ENCODE measurements at places on chromosomes 1 and 21.

- DNase-seq, result no peak
Observed at GRCh38 chr1:233032916-233033315, 82.5 kb downstream of the NTPCR start.

DNA sequence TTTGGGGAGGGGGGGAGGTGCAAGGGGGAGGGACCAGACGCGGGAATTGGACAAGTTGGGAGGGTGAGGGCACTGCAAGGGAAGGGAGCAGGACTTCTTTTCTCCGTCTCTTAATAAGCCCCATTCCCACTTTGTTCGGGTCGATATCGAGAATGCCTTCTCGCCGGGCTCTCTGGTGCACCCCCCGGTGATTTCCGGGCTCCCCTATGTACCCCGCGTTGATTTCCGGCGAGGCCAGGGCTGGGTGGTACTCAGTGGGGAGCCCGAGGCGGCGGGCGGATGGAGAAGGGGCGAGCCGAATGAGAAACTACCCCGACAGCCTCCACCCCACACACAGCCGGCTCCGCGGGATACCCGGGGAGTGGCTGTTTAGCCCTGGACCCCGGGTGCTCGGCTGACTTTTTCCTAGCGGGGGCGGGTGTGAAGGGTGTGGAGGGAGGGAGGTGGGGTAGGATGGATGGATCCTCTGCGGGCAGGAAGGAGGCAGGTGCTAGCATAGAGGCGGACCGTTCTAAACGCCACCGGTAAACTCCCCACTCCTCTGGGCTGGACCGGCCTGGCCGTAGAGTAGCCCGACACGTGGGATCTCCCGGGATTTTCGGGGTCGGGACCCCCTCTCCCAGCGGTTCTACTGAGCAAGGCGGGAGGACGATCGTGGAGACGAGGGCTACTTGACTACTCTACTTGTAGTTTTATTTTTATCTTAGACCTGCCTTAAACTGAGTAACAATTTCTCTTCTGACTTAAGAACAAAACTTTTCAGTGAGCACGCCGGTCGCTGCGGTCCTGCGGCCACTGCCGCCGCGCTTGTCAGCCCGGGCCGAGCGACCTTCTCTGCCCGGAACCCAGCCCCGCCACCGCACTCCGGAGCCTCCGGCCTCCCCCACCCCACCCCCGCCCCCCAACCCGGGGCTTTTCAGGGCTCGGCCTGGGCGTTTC lies 1.0 kb downstream of the RNF220 start:
- DNase-seq, result peak; percentile 53

DNA sequence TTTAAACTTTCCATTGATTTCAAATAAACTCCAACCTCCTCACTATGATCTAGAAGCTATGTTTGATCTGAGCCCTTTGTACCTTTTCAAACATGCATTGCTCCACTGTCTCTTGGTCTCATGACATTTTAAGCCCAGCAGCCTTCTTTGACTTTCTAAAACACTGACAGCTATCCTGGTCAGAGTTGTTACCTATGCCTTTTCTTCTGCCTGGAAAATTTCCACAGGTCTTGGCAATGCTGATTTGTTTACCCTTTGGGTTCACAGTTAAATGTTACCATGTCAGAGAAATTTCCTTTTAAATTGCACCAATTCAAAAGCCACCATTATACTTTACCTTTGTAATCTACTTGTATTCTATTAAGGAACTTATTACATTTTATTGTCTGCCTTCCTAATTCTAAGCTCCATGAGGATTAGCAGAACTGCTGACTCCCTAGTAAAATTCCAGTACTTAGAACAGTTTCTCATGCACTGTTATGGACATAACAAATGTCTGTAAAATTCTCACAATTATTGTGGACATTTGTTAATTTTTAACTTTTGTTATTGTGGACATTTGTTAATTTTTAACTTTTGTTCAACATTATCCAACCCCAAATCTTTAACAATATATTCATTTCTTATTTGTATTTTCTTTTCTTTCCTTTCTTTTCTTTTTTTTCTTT lies 1064.4 kb downstream of the NCAM2 start:
- DNase-seq, result no peak

- peak; percentile 46 for DNase-seq
Observed at GRCh38 chr1:2468041-2468472, 8.0 kb upstream of the PLCH2 start.

DNA sequence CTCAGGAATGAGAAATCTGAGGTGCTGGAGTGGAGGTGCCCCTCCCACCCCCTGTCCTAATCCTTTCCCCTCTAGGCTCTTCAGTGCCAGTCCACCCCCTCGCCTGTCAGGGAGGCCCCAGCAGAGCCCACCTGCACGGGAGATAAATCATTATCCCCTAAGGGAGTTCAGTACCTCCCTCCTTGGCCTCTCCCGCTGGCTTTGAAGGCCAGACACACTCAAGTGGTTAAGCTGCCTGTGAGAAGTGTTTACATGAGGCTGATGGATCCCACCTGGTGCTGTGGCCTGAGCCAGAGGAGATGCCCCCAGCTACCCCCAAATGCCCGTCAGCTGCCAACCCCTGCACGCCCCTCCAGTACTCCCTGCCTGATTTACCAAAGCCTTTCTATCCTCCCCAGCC lies 3.7 kb downstream of the RSPO1 start:
- DNase-seq, result no peak

- DNase-seq, result peak; percentile 11
Observed at GRCh38 chr1:115771847-115772457, 3.4 kb upstream of the CASQ2 start.

- no peak for DNase-seq
Observed at GRCh38 chr1:153389401-153389800, 1.5 kb downstream of the S100A8 start.

GRCh38 chr21:45981151-45982091 lies at the start of gene COL6A1:
TSS of gene COL6A1 (plus strand) at chr21:45981770. CDS start at chr21:45981851, 81 bp downstream.
- peak; percentile 70 for DNase-seq

DNA sequence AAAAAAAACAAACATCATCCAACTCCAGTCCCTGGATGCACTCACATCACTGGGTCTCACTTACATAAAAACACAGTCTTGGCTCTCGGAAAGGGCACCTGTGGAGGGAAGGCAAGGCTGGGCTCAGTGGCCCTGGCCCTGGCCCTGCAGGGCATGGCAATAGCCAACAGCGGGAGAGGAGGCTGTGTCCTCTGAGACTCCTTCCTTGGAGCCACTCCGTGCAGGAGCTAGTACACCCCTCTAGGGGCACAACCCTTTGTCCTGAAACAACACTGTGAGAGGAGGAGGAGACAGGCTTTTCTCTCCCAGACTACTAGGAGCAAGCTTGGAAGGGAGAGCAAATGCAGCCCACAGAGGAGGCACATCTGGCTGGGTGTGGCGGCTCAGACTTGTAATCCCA lies 28.0 kb downstream of the URB1 start:
- DNase-seq, result no peak

DNA sequence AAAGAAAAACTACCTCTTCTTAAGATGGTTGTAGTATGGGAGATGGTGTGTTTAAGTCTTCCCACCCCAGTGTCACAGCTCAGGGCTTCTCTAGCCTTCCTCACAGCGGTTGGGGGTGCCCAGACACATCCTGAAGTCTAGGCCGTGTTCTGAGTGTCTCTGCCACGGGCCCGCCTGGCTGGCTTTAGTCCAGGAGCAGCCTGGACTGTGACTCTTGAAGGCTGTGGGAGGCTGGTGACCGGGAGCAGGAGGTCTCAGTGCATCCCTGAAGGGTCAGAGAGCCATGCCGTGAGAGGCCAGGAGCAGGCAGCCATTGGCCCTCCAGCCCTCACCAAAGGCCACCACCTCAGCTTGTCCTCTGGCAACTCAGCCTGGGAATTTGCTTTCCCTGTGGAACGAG lies 4.5 kb downstream of the EPHX1 start:
- DNase-seq, result no peak

DNA sequence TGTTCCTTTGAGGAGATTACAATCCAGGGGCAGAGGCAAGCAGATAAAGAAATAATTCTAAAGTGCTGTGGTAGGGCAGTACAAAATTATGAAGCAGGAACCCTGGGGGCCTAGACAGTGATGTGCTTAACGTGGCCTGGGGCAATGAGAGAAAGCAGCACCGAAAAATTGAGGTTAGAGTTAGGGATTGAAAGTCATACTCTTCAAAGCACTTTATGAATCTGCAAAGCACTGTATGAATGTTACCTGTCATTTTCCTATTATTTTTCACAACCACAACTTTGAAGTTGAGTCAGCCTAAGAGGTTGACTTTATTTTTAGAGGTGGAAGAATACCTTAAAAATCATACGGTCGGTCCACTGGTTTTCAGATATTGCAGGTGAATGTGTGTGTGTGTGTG lies 183.4 kb upstream of the NFIA start:
- DNase-seq, result peak; percentile 12

- no peak for DNase-seq
Observed at GRCh38 chr1:1531947-1532346, 8.5 kb downstream of the TMEM240 start.

DNA sequence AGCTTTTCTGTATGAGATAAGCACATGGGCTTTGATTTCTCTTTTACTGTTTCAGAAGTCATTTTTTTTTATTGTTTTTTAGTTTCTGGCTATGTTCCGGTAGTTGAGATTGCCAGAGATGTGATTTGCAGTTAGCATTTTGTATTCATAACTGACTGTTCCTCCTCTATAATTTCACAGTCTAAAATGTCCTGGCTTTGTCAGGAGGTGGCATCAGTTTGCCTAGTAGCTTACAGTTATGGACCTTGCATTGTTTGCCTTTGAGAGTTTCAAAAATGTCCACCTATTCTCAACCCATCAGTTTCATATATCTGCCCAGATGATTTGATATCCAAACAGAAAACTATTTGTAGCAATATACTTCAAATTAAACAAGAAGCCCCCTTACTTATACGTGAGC lies 39.5 kb upstream of the ST6GALNAC3 start:
- DNase-seq, result no peak

DNA sequence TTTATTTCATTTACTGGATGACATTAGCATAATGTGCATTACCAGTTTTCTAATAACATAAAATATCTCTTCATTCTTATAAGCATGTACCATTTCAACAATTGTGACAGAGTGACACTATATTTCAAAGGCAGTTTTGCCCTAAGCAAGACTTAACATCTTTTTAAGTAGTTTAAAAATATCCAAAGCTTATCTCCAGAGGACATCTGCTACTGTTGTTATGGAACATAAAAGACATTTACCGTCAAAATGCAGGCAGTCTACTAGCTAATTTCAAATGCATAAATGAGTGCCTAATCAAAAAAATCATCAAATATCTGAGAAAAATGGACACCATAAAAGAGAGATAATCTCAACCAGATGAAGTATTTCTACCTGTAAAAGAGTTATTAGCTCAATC lies 782.4 kb upstream of the BRINP3 start:
- no peak for DNase-seq

- no peak for DNase-seq
Observed at GRCh38 chr1:51058858-51059257, 43.2 kb upstream of the C1orf185 start.

- DNase-seq, result no peak
Observed at GRCh38 chr1:93729502-93729901, 47.9 kb upstream of the BCAR3 start.

- no peak for DNase-seq
Observed at GRCh38 chr1:223217781-223218180, 74.7 kb upstream of the TLR5 start.

DNA sequence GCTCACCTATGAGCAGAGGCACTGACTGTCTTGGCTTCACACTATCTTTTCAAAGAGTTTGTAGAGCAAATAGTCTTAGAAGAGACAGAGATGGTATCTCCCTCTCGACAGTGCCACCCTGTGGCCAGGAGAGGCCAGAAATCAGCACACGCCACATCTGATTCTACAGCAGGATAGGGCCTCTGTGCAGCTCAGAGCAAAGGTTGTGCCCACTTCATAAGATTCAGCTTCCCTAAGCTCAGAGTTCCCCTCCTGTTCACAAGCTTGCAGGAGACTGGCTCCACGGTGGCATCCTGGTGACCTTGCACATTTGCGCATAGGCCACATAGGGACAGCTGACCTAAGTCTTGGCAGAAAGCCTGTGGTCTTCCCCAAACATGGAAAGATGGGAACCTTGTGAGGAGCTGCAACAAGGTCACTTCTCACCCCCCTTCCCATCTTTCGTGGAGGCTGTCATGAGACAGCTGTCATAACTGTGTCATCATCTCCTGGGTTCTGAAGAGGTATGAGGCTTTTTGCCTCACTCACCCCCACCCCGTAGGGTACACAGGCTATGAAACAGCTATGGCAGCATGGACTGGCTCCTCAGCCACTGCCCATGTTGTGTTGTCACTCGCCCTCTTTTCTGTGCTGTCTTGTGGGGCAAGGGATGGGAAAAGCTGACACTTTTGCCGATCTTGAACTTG lies 3.0 kb downstream of the ITLN2 start:
- peak; percentile 63 for DNase-seq

- DNase-seq, result no peak
Observed at GRCh38 chr1:172356620-172357019, 63.9 kb upstream of the C1orf105 start.

DNA sequence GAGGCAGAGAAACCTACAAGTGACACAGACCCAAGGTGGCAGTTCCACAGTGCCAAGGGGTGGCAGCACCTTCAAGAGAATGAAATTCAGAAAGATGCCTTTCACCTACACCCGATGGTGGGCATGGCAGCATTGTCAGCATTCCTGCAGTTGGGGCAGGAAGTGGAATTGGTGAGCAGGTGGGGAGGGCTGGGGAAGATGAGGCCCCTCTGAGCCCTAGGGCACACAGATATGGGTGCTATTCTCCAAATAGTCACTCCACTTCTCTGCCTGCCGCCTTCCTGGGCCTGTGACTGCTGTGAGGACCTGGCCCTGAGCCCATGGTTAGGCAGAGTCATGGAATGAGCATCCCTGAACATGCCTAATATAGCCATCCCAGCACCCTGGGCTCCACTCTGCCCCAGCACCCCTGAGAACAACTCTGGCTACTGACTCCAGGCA lies 8.3 kb downstream of the SHISA4 start:
- DNase-seq, result no peak

DNA sequence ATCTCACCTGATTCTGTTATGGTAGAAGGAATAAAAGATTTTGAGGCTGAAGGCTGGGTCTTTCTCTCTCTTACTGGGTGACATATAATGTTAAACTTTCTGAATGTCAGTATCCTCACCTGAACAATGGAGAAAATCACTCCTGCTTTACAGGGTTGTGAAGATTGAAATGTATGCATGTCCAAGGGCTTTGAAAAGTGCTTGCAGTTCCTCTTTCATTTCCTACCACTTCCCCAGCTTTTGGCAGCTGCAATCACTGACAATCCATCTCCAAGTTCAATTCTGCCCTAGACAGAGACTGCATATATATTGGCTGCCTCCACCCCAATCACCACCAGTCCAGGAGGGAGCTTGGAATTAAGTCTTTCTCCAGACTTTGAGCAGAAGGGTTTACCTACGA lies 39.8 kb downstream of the FAM78B start:
- no peak for DNase-seq

Measured in activated naive CD8-positive, alpha-beta T cell treated with anti-CD3 and anti-CD28 coated beads for 36 hours (primary cell).